ENCODE measurements at places on chromosomes 2 and 18.

GRCh38 chr2:134715932-134716643 lies 2.7 kb downstream of the TMEM163 start:
- DNase-seq: no peak

GRCh38 chr18:57791911-57792310 lies 11.2 kb downstream of the ATP8B1 start:
- no peak for DNase-seq

DNA sequence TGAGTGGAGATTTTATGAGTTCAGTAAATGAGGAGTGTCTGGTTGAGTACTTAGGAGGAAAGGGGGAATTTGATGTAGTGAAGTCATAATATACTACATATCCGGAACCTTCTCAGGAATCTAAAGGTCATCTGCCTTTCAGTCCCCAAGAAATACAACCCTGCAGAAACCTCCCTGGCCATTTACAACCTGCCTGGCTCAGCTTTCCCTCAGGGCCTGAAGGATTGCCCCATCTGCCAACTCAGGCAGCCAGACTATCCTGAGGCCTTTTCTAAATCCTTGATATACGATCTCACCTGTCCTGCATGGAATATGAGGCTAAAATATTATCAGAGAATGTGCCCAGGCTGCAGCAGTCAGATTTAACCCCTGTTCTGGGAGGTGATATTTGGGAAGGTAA lies 165.4 kb upstream of the SPOPL start:
- DNase-seq: no peak

DNA sequence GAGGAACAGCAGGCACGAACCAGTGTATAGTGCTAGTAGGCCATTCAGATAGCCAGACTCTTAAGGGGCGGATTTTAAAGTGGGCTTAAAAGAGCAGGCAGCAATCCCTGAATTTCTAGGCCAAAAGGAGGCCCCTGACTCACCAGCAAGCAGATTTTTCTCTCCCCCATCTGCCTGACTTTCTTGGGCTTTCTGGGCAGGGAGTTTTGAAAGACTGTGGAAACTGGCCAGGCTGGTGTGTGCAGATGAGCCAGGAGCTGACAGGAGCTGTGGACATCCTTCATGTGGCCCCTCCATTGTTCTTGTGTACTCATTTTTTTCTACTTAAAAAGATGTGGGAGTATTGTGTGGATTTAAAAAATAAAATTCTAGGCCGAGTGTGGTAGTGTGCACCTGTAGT lies 59.0 kb downstream of the GLI2 start:
- DNase-seq: no peak

DNA sequence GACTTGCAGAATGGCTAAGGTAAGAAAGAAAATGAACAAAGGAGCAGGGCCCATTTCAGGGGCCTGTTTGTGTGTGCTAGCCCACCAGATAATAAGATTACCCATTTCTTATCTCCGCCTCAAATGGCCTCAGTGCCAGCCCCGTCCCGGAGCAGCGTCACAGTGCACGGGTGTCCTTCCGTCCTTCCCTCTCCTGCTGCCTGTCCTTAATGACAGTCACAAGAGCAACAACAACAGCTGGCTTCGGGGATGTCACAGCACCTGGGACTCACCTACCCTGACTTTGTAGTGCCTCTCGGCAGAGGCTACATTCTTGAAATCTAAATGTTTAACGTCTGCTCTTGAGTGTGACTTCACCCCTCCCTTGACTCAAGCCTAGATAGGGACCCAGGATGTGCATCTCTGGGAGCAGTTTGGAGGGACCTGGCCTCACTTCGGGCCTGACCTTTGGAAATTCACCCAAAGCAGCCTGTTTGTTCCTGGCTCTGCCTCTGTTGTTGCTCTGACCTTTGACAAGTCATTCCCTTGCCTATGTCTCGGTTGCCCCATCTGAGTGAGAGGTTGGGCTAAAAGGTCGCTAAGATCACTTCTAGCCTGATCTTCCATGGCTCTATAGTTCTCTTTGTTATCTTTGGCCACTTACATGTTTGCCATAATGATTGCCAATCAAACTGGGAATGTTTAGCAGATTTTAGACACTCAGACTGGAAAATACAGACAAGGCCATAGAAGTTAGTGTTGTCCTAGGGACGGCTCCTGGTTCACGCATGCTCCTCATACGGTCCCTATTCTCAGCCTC lies 122.5 kb downstream of the KLHL29 start:
- no peak for DNase-seq

DNA sequence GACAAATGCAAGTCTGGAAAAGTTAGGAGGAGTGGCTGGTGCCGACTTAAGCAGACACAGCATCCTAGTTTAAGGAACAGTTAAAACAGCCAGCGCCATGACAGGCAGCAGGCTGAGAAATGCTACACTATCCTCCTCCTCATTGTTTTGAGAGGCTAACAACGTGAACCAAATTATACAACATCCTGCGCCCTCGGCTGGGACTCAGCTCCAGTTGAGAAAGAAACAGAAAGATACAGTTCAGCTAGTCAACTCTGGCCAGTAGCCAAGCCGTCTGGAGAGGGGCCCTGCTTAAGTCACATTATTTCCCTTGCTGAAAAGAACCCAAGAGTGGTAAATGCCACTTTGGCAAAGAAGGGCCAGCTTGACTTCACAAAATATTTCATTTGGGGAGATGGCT lies 90.2 kb downstream of the BCL11A start:
- DNase-seq: no peak

DNA sequence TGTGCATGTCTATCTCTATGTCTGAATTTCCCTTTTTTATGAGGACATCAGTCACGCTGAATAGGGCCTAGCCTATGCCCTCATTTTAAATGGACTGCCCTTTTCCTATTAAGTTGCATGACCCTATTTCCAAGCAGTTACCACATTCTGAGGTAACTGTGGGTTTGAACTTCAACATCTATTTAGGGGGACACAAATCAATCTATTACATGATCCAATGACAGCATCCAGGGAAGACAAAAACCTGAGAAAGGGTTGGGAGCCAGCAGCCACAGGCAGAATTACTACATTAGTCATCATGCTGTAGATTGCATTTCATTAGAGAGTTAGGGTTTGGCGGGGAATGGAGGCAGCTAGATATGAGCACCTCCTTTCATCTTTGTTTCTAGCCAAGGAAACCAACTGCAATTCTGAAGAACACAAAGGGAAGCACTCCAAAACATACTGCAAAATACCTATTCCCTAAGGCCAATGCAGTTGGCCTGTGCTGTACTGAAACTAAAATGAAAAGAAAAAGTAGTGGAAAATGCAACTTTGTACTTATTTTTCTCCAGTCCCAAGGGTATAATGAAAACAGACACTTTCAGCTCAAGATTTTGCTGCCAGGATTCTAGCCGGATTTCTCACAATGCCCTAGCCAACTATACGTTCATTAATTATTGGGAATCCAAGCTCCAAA lies 40.4 kb upstream of the C1D start:
- DNase-seq: no peak

GRCh38 chr2:133054297-133054696 lies 384.3 kb upstream of the LYPD1 start:
- DNase-seq: no peak

DNA sequence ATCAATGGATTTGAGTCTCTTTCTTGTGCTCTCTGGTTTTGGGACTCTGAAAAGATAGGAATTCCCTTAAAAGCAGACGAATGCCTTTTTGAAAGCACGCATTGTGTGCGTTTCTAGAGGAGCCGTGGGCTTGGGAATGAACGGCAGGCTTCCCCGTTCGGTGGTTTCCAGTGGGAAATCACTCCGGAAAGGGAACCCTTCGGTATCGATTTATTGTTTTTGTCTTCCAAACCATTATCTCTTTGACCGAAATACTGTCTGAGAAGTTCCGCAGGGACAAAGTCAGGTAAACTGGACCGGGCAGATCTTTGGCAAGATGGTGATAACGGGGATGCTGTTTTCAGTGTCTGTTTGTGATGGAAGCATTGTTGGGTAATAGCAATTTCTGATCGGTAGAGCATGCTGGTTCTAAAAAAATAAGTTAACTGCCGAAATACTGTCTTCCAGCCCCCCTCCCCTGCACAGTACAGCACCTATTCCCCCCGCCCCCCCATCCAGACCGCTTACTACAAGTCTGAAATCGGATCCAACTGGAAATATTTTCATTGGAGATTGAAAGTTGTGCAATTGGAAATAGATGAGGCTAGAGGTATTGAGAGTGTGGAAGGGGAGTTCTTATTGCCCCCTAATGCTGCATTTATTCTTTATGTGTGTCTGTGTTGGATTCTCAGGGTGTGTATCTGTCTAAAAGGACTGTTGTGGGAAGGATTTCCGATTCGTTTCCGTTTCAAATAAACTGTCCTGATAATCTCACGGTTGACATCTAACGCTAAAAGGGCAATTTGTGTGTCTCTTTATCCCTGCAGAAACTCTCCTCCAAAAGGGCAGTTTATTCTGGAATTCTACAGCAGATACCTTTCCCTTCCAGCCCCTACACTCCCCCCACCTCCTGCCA lies 635 bp downstream of the SETBP1 start:
- no peak for DNase-seq

DNA sequence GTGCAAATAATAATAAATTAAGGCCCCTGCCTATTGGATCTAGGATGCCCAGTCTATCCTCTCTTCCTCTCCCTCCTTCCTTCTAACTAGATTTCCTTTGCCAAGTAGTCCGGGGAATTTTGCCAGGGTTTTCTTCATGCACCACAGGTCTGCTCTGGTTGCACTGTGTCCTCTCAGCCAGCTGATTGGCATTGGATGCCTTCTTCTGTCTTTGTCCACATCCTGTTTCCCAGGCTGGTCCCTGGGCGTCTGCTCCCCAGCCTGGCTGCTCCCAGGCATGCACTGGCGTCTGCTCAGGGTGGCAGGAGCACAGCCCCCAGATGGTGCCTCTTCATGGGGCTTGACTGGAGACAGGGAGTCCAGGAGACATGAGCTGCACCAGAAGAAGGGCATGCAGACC lies 66.4 kb downstream of the GALR1 start:
- no peak for DNase-seq

GRCh38 chr2:86314125-86314524 lies 23.3 kb downstream of the REEP1 start:
- no peak for DNase-seq

DNA sequence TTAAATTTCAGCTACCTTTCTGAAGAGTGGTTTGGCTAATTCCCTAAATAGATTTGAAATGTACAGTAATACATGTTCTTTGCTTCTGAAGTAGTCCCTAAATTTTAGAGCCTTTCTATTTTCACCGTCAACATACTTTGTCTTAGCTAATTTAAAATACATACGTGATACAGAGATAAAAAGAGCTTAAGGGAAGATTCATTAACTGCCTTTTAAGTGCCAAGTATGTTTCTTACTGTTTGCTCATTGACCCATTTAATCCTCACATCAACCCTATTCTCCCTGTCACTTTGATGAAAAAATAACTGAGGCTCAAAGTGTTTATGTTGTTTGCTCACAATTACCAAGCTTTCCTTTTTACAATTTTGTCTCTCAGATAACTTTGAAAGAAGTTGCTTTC lies 118.6 kb upstream of the CDH7 start:
- DNase-seq: no peak

DNA sequence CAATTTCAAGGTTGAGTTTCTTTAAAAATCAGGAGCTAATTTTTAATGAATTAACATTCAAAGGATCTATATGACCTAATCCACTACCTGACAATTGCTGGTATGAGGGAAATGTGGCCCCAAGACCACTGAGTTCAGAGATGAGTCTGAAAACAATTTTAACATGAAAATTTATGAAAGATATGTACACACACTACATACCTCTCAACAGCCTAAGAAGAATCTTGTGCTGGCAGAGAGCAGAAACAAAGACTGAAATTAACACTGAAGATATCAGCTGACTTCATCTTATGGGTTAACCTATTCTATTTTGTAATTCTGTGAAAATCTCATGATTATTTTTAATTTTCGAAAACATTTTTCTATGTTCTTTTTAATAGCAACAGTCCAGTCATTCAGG lies 1.7 kb downstream of the FAP start:
- DNase-seq: no peak

DNA sequence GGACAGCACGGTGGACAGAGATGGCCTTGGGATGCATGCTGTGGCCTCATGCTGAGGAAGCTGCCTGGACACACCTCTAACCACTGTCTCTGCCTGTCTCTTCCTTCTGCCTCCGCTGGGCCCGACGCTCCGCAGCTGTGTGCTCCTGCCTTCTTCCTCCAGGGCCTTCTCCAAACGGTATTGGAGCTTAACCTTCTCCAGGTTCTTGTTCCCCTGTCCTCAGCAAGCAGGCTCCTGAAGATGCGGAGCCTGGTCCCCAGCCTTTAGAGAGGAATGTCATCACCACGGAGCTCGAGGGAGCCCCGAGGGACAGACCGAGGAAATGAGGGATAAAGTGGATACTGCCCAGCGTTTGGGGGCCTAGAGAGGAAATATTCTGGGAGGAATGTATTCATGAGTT lies 155.1 kb downstream of the DYSF start:
- no peak for DNase-seq

GRCh38 chr2:64274399-64275173 lies 130.4 kb upstream of the PELI1 start:
- peak; percentile 40 for DNase-seq

GRCh38 chr2:88159955-88160415 lies 10.2 kb upstream of the THNSL2 start:
- peak; percentile 61 for DNase-seq

DNA sequence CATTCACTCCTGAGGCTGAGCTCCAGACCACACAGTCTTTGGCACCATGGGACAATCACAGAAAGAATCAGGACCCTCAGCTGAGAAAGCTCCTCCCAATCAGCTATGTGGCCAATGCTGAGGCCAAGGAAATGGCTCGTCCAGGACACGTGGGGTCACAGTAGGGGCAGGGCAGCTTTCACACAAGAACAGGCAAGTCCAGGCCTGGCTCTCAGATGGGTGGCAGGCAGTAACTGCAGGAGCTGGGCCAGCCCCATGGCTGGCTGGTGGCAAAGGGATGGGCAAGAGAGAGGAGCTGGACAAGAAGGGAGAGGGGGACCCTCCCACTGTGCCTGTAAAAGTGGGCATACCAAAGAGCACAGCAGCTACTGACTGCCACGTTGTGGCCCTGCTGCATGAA lies 12.2 kb upstream of the EDAR start:
- DNase-seq: no peak

All from stimulated activated CD8-positive, alpha-beta memory T cell treated with anti-CD3 and anti-CD28 coated beads, Interleukin-4, amount 100 ng/mL, for 48 hours (primary cell).